ENCODE measurements at places on chromosomes 1 and 21. TPM values are rescaled to one million over a fixed set of nuclear protein-coding genes. Genes with fewer than 3 reads are reported as not detected.

The NKAIN1 gene
- total RNA-seq = not detected

The CHD1L gene
- total RNA-seq = 32.4 TPM

The LPAR3 gene
- total RNA-seq = not detected

The CD1E gene
- total RNA-seq = not detected

The LDLRAP1 gene
- total RNA-seq = 36.1 TPM

The CAMK1G gene
- total RNA-seq = not detected

- peak overlapping the region; percentile 89 for H3K27ac ChIP-seq
- DNase-seq = no peak
- H3K27me3 ChIP-seq = no peaks in the 10 kb centered on the region
- peak overlapping the region; percentile 60 for H3K4me3 ChIP-seq
- H3K4me1 ChIP-seq = peaks cover 34% of the 10 kb centered on the region
Observed at GRCh38 chr1:101240041-101240430, 3.2 kb downstream of the S1PR1 start.

DNA sequence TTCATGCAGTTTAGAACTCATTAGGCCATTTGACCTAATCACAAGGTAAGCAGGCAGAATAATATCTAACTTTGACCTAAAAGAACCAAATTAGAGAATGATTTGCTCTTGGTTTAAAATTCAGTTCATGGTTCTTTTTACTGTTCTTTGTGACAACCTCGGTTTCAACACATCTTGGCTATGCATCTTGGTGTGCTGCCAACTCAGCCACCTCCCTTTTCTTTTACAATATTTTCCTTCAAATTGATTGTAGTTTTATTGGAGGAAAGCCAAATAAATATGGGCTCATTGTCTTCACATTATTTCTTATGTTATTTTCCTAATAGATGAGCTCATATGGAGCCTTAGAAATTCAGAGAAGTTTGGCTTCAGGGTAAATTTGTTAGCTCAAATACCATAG, 338.3 kb downstream of the SIPA1L2 start:
- no peaks in the 10 kb centered on the region for H3K36me3 ChIP-seq
- no peaks in the 10 kb centered on the region for H3K4me1 ChIP-seq
- DNase-seq = no peak

DNA sequence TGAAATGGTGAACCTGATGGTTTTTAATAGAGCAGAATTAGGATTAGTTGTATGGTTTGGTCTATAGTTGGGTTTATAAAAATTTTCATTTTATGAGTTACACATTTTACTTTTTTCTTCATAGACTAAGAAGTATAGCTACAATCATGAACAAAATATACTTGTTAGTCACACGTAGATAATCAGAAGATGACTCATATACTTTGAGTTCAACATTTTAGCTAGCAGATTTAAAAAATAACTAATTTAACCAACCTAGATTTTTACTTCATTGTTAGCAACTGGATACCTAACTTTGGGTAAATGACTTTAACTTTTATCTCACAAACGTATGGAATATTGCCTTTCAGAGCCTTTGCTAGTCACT, 27.9 kb downstream of the MORC3 start:
- H3K27me3 ChIP-seq = no peaks in the 10 kb centered on the region
- H3K4me3 ChIP-seq = no peak overlapping the region
- H3K4me1 ChIP-seq = no peaks in the 10 kb centered on the region
- H3K36me3 ChIP-seq = peaks cover 68% of the 10 kb centered on the region
- no peak for DNase-seq

- no peaks in the 10 kb centered on the region for H3K4me1 ChIP-seq
- no peaks in the 10 kb centered on the region for H3K27me3 ChIP-seq
- no peak overlapping the region for H3K27ac ChIP-seq
- no peak for DNase-seq
- no peak overlapping the region for H3K4me3 ChIP-seq
- no peaks in the 10 kb centered on the region for H3K36me3 ChIP-seq
Observed at GRCh38 chr1:153306303-153307220, 6.2 kb downstream of the PGLYRP3 start.

- no peaks in the 10 kb centered on the region for H3K27me3 ChIP-seq
- H3K36me3 ChIP-seq = no peaks in the 10 kb centered on the region
- H3K27ac ChIP-seq = no peak overlapping the region
Observed at GRCh38 chr1:15103211-15103610, 50.3 kb upstream of the TMEM51 start.

DNA sequence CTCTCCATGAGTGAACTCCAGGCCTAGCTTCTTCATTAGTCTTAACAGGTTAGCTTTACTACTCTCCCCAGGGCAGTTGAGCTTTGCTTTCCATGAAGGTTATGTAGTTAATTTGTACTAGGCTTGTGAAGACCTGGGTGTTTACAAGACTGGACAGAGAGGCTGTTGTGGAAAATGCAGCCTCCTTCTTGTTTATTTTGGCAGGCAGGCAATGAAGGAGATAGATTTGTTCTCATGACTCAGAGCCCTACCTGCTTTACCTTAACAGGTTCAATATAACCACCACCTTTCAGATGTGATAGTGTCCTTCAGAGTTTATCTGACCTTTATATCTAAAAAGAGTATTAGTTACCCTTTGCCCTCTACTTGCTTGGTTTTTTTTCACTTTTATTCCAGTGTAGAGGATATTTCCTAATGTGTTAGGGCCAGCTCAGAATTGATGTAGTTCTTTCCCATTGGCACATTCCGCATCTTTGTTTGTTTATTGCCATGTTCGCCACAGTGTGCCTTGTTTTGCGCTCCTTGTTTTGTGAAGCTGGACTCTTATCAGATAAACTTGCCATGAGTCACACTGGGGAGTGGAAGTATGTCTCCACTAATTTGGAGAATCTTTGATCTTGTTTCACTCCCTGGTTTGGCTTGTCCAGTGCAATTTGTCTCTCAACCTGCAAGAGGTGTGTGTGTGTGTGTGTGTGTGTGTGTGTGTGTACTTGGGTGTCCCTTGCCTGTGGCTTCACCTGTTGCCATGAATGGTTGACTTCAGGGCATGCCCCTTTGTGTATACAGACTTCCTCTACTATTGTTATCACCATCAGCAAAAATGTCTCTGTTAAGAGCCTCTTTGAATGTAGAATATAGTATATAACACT, 87.4 kb upstream of the MACF1 start:
- no peaks in the 10 kb centered on the region for H3K36me3 ChIP-seq
- H3K27me3 ChIP-seq = no peaks in the 10 kb centered on the region
- no peak overlapping the region for H3K4me3 ChIP-seq
- peak; percentile 19 for DNase-seq
- peak overlapping the region; percentile 11 for H3K27ac ChIP-seq

DNA sequence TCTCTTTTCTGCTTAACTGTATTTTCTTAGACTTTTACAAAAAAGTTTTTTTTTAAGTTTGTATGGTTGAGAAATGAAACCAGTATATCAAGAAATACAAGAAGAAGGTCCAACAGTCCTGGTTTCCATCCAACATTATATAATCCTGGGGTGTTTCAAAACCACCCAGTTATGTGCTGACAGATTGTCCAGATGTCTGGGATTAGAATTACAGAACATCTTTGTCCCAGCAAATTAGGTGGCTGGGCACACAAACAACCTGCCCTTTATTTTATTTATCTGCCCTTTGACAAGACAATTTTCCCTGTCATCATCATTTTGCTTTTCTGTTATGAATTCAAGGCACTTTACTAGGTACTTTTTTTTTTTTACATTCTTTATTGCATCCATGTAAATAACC, 622.1 kb downstream of the PLPP3 start:
- no peaks in the 10 kb centered on the region for H3K27me3 ChIP-seq
- no peak for DNase-seq
- no peaks in the 10 kb centered on the region for H3K4me1 ChIP-seq
- no peak overlapping the region for H3K4me3 ChIP-seq
- no peak overlapping the region for H3K27ac ChIP-seq

GRCh38 chr1:119779869-119780356, 11.2 kb upstream of the HMGCS2 start:
- H3K4me1 ChIP-seq = peaks cover 30% of the 10 kb centered on the region
- H3K4me3 ChIP-seq = no peak overlapping the region
- H3K27ac ChIP-seq = peak overlapping the region; percentile 40
- H3K27me3 ChIP-seq = no peaks in the 10 kb centered on the region
- no peak for DNase-seq

DNA sequence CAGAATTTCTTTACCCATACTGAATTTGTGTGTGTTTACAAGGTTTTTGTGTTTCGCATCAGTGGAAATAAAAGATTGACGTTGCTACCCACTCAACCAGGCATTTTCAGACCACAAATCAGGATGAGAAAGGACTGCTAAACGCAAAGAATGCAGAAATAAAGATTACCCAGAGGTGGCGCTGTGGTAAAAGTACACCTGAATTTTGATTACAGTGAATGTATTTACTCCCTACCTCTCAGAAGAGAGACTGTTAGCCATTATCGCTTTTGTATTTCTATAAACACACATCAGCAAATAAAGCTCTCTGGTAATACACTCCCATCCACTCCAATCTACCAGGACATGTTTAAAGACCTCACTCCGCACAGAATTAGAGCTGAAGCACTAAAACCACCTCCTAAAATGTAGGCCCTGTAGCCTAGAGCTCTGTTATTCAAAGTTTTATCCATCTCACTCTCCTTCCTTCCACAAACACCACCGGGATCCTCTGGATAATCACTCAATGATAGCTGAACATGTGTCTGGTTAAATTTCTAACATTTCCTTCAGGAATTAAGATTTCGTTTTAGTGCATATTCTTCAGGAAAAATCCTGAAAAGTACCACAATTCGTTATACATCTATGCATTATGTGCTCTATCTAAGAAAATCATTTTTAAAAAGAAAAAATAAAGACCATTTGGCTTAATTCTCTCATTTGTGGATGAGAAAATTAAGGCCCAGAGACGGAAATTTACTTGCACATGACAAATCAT, 2.5 kb upstream of the LMO4 start:
- H3K36me3 ChIP-seq = no peaks in the 10 kb centered on the region
- no peak overlapping the region for H3K27ac ChIP-seq
- no peaks in the 10 kb centered on the region for H3K4me1 ChIP-seq
- no peak for DNase-seq
- H3K27me3 ChIP-seq = no peaks in the 10 kb centered on the region

DNA sequence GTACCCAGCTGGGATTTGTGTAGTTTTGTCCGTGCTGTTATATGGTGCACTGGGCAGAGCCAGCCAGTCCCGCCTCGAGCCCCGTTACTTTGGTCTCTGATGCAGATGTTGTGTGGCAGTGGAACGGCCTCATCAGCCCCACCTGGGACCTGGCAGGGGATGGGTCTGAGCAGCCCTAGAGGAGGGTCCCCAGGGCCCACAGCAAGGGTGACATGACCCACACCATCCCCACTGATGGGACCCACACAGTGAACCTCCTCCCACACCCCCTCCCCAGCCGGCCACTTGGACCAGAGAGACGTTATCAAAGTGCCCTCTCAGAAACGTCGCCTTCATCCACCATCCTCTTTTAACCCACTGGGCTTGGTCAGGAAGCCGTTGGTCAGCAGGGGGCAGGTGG, 42.0 kb upstream of the PCBP3 start:
- DNase-seq = no peak
- no peak overlapping the region for H3K4me3 ChIP-seq
- H3K27ac ChIP-seq = no peak overlapping the region

- no peak overlapping the region for H3K27ac ChIP-seq
- H3K27me3 ChIP-seq = no peaks in the 10 kb centered on the region
- H3K36me3 ChIP-seq = no peaks in the 10 kb centered on the region
- no peak for DNase-seq
- no peak overlapping the region for H3K4me3 ChIP-seq
- peaks cover 20% of the 10 kb centered on the region for H3K4me1 ChIP-seq
Observed at GRCh38 chr1:172442404-172442803, 1.5 kb downstream of the PIGC start.

DNA sequence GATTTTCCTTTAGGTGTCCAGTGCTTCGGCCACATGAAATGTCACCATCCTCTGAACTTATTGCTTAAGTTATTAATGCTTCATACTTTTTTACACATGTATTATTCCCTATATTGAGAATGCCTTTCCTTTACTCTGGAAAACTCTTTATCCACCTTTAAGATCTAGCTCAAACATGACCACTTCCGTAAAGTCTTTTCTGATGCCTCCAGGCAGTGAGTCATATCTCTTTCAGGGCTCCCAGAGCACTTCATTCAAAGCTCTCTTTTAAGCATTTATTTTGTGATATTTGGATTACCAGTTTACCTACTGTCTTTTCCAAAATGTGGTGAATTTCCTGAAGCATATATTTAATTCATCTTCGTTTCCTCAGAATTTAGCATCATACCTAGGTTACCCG, 178.9 kb downstream of the HS2ST1 start:
- no peak overlapping the region for H3K4me3 ChIP-seq
- H3K27ac ChIP-seq = no peak overlapping the region
- H3K4me1 ChIP-seq = no peaks in the 10 kb centered on the region
- no peaks in the 10 kb centered on the region for H3K27me3 ChIP-seq
- DNase-seq = no peak

DNA sequence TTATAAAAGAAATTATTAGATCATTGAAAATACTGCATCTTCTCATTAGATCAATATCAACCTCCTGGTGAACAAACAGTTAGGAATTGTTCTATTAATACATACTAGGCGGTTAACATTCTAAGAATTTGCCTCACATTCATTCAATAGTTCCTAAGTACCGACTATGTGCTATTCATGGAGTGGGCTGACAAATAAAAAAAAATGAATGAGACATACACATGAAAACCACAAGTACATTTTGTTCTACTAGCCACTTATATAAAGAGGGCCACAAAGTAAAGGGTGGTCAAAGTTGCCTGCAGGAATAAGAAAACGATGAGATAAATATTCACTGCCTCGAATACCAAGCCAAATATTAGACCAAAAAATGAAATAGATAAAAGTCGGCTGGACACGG, 294.4 kb downstream of the SDCCAG8 start:
- no peak overlapping the region for H3K4me3 ChIP-seq
- H3K36me3 ChIP-seq = no peaks in the 10 kb centered on the region
- H3K27me3 ChIP-seq = no peaks in the 10 kb centered on the region
- H3K4me1 ChIP-seq = no peaks in the 10 kb centered on the region

- H3K27me3 ChIP-seq = peaks cover 17% of the 10 kb centered on the region
- peaks cover 15% of the 10 kb centered on the region for H3K4me1 ChIP-seq
- DNase-seq = no peak
- no peak overlapping the region for H3K27ac ChIP-seq
- H3K36me3 ChIP-seq = no peaks in the 10 kb centered on the region
Observed at GRCh38 chr1:54477153-54477561, 70.9 kb upstream of the ACOT11 start.

- no peak overlapping the region for H3K4me3 ChIP-seq
- no peak overlapping the region for H3K27ac ChIP-seq
Observed at GRCh38 chr21:34994766-34995631, 54.1 kb downstream of the RUNX1 start.

- no peak overlapping the region for H3K4me3 ChIP-seq
- peak overlapping the region; percentile 60 for H3K27ac ChIP-seq
- H3K36me3 ChIP-seq = peaks cover 7% of the 10 kb centered on the region
- H3K4me1 ChIP-seq = peaks cover 85% of the 10 kb centered on the region
Observed at GRCh38 chr1:8412183-8412831, 94.4 kb downstream of the SLC45A1 start.
